ENCODE measurements at places on chromosomes 2 and 18. TPM values are rescaled to one million over a fixed set of nuclear protein-coding genes. Genes with fewer than 3 reads are reported as not detected.

- H3K36me3 ChIP-seq = peaks cover 8% of the 10 kb centered on the region
- no peak overlapping the region for H3K4me3 ChIP-seq
- no peak overlapping the region for H3K27ac ChIP-seq
- no peak for DNase-seq
- no peaks in the 10 kb centered on the region for H3K27me3 ChIP-seq
Observed at GRCh38 chr2:171754254-171754939, 67.1 kb downstream of the DYNC1I2 start.

GRCh38 chr2:215604606-215605005 lies 168.7 kb upstream of the FN1 start:
- H3K4me1 ChIP-seq = no peaks in the 10 kb centered on the region
- H3K27me3 ChIP-seq = no peaks in the 10 kb centered on the region
- DNase-seq = no peak
- H3K4me3 ChIP-seq = no peak overlapping the region

DNA sequence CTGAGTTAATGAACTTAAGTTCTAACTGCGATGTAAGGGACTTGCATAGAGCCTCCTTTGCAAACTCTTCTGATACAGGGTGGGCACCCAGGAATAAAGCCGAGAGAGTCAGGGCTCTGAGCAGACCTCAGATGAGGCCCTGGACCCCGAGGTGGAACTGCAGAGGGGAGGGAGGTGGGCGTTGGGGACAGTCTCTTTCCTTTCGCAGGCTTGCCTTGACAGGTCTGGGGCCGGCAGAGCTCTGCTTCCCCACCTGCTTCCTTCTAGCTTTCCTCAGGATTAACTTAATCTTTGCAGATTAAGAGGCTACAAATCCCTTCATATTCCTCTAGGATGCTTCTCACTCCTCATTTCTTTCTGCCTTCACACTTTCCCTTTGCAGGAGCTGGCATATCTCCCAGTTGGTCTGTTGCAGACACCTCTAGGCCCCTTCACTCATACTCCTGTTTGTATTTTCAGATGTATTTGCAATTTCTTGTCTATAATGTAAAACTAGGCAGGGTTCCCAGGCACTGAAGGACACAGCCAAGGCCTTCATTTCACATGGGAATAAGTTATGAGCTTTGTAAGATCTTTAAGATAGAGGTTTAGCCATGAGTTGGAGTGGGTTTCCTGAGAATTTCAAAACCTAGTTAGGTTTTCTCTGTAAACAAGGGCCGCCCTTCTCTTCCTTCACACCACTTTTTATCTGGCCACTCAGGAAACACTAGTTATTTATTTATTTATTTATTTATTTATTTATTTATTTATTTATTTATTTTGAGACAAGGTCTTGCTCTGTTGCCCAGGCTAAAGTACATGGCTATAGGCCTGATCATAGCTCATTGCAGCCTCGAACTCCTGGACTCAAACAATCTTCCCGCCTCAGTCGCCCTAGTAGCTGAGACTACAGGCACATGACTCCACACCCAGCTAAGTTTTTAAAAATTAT lies 70.9 kb downstream of the MTCL1 start:
- H3K4me1 ChIP-seq = peaks cover 6% of the 10 kb centered on the region
- H3K4me3 ChIP-seq = no peak overlapping the region

DNA sequence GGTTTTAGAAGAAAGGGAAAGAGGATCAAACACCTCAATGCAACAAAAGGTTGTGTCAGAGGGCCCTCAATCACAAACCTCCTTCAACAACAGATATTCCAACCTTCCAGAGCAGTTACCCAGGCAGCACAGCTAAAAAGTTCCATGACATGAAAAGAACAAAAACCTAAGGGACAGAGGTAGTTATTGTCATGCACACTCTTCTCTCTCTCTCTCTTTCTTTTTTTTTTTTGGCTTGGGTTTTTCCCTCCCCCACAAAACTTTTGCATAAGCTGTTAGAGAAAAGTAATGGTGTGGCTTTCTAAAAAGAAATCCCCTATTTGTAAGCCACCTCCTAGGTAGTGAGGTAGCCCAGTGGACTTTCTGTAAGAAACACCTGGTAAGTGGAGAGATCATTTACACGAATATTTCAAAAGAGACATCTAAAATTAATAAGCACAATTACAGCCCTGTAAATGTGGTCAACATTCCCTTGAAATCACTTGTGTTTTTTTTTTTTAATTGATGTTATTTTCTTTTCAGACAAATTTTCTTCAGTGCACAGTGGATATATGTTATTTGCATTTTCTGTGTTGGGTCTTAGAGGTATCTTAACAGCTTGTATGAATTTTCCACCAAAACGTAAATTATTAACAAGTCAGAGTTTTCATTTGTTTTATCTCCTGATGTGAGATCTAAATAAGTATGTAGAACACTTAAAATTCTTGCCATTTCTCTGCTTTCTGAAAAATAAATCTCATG lies 48.4 kb downstream of the ZEB2 start:
- DNase-seq = no peak
- peaks cover 14% of the 10 kb centered on the region for H3K27me3 ChIP-seq
- H3K4me3 ChIP-seq = peak overlapping the region; percentile 31

GRCh38 chr2:108441712-108442111 lies 7.3 kb upstream of the GCC2 start:
- H3K4me3 ChIP-seq = no peak overlapping the region
- H3K36me3 ChIP-seq = peaks cover 2% of the 10 kb centered on the region
- H3K27me3 ChIP-seq = no peaks in the 10 kb centered on the region
- H3K4me1 ChIP-seq = peaks cover 2% of the 10 kb centered on the region

GRCh38 chr2:186771395-186771794 lies 77.5 kb downstream of the FAM171B start:
- DNase-seq = no peak
- no peaks in the 10 kb centered on the region for H3K4me1 ChIP-seq
- H3K27me3 ChIP-seq = peaks cover 7% of the 10 kb centered on the region
- no peak overlapping the region for H3K4me3 ChIP-seq
- no peak overlapping the region for H3K27ac ChIP-seq

GRCh38 chr2:203935568-203935967 lies 995 bp upstream of the ICOS start:
- H3K27me3 ChIP-seq = no peaks in the 10 kb centered on the region
- H3K4me1 ChIP-seq = peaks cover 54% of the 10 kb centered on the region
- peak overlapping the region; percentile 99 for H3K27ac ChIP-seq
- no peak overlapping the region for H3K4me3 ChIP-seq
- H3K36me3 ChIP-seq = peaks cover 12% of the 10 kb centered on the region

DNA sequence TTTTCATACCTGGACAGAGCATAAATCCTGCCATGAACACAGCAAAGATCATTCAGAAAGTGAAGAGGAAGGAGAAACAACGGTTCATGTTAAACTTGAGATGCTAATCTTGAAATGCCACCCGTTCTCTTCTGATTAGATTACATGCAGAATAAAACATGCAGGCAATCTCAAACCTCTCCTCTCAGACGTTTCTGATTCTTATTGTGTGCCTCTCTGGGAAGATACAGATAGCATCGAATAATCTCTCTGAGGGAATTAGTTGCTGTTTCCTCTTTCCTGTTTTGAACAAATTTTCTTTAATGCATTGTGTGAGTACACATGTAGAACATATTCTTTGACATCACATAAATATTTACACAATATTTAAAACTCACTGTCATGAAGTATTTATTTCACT lies 313.4 kb downstream of the PRKCE start:
- DNase-seq = no peak
- H3K27me3 ChIP-seq = no peaks in the 10 kb centered on the region
- H3K36me3 ChIP-seq = peaks cover 2% of the 10 kb centered on the region
- H3K4me1 ChIP-seq = peaks cover 13% of the 10 kb centered on the region
- H3K4me3 ChIP-seq = no peak overlapping the region
- no peak overlapping the region for H3K27ac ChIP-seq

SULT1C2 gene
- total RNA-seq = not detected

B4GALT6 gene
- 2.3 TPM for total RNA-seq
